GM06990 (cell line): ENCODE measurements at places on chromosomes 3 and 15.
A peak's percentile ranks its signal among the peaks of the same experiment; 100 is the strongest.

DNA sequence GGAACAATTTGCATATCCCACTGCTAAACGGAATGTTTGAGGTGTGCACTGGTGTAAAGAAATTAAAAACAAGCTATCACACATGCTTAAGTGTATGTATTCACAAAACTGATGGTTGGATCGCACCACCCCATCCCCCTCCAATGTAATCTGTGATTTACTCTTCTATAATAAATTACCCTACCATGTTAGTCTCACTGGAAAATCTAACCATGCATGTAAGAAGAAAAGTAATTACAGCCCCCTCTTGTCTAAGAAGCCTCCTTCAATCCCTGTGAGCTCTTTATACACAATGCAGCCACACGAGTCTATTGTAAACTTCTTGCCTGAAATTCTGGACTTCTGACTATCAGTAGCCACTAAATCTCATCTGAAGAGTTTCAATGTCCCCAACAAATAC, 173.6 kb downstream of the ZBTB20 start:
- DNase-seq, result no peak

GRCh38 chr3:100941041-100941440, 52.2 kb downstream of the ABI3BP start:
- DNase-seq, result no peak

DNA sequence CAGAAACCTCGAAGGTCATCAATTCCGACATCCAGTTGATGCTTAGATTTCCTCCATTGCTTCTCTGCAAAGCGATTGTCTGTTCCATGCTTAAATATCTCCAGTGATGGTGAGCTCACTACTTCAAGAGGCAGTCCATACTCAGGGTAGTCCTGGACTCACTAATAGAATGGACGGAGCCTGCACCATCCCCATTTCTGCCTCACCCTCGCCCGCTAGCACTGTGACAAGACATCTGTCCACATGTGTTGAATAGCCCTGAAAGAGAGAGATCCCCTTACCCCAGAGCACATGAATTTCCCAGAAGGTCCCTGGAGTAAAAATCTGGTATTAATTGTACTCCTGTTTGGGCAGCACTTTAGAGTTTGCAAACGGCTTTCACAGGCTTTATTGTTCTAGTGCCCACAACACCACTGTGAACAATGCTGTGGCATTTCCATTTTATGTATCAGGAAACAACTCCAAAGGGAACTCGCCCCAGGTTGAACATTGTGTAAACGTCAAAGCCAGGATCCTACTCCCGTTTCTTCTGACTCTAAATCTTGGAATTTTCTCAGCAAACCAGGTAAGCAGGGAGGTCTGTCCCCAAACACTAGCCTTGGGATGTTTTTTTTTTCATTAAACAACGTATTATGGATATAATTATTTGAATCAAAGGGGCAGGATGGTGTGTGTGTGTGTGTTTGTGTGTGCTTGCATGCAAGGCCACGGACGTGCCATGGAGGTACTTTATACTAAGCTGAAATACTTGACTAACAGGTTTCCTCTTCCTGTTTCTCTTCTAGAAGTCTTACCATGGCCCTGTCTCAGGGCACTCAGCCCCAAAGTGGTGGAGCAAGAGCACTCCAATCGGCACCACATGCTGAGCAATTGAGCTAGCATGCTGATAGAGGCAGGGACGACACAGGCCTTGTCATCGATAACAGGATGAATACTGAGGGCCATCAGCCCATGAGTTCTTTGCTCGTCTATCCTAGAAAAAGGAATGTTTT, 198.3 kb downstream of the OPA1 start:
- DNase-seq, result no peak

DNA sequence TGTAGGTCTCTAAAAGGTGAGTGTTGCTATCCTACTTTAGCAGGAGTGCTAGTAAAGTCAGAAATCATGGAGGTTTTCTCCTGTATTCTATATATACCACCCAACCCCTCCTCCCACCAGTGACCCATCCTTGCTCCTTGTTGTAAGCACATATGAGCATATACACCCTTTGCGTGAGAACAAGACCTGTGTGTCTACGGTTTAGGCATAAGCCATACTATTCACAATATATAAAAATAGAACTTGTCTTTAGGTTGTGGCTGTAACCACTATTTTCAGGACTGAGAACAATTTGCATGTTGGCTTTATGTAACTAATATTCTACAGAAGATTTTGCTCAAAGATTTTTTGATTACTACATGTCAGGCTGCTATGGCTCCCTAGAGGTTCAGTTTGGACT, 59.1 kb upstream of the TOP2B start:
- DNase-seq, result no peak

GRCh38 chr3:58630076-58630709, 36.4 kb downstream of the FAM3D start:
- DNase-seq, result no peak

DNA sequence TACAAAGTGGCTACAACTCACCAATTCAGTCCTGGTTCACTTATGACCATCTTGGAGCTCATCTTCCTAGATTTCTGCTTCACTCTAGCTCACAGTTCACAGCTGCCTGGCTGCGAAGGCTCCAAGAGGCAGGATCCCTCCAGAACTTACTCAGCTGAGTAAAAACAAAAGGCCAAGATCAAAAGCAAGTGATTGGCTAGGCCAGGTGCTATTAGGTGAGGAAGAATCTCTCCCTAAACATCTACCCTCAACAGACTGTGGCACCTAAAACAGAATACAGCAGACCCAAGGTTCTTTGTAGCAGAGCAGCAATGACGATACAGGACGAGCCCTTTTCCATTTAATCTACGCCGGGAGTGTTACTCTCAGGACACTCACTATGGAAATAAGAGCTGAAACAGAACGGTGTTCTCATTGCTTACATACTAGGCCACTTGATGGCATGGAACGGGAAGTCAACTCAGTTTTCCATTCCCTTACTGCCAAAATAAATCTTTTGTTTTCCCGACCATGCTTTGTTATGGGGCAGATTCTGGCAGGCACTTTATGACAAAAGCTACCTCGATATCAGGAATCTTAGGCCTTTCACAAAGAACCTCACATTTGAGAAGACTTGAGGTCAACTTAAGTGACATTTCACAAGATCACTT, 901 bp downstream of the ICE2 start:
- peak; percentile 18 for DNase-seq
